ENCODE measurements at places on chromosomes 16 and 17. TPM values are rescaled to one million over a fixed set of nuclear protein-coding genes. Genes with fewer than 3 reads are reported as not detected.
A peak's percentile ranks its signal among the peaks of the same experiment; 100 is the strongest.

DNA sequence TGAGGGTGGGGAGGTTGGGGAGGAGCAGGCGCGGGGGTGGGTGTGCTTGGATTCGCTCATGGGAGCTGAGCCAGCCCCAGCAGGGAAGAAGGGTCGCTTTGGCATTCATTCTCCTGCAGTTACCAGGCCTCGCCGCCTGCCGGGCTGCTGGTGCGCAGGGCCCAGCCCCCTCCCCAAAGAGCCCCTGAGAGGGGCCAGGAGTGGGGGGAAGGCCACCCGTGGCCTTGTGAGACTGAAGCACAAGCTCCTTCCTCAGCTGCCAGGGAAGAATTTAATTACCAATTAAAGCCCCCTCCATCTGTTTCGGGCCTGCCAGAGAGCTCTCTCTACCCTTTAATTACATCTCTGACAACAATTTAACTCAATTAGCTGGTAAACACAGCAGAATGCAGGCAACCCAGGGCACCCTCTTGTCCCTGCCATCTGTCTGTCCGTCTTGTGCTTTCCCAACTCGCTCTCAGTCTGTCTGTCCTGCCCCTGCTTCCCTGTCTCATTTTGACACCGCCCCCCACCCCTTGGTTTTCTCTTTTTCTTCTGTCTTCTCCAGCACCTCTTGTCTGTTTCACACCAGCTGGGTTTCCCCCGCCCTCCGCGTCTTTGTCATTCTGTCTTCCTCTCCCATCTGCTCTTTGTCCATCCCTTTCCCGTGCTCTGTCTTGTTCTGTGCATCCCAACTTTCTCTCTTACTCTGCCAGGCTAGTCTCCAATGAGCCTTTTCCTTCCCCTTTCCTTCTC lies 32.7 kb downstream of the CDK5RAP3 start:
- no peak for DNase-seq

DNA sequence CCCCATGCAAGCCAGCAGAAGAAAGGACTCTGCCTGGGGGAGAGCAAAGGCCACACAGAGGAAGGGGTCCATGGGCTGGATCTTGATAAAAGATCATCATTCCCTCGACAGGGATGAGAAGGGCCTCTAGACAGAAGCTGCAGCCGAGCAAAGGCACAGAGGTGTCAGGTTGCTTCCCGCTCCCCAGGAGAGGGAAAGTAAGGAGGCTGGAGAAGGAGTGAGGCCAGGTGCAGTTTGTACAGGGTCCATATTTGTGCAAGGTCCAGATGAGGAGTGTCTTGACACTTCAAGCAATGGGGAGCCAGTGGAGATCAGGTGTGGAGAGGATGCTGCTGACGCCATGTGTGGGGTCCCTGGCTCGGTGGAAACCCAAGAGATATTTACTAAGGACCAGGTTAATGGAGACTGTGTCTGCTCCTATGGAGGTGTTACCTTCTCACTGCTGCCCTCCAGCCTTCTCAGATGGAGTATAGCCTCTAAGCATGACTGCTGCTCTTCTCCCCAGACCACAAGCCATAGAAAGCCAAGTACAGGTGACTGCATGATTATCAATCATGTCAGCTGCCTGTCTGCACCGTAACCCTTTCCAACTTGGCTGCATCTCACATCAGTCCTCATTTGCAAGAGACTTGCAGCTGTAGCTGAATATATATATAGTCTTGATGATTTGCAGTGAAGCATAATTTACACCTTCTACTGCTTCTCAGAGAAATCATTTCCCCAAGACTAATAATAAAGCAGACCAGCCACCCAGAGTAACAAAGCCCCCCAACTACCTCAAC lies 21.1 kb downstream of the GAS7 start:
- no peak for DNase-seq

DNA sequence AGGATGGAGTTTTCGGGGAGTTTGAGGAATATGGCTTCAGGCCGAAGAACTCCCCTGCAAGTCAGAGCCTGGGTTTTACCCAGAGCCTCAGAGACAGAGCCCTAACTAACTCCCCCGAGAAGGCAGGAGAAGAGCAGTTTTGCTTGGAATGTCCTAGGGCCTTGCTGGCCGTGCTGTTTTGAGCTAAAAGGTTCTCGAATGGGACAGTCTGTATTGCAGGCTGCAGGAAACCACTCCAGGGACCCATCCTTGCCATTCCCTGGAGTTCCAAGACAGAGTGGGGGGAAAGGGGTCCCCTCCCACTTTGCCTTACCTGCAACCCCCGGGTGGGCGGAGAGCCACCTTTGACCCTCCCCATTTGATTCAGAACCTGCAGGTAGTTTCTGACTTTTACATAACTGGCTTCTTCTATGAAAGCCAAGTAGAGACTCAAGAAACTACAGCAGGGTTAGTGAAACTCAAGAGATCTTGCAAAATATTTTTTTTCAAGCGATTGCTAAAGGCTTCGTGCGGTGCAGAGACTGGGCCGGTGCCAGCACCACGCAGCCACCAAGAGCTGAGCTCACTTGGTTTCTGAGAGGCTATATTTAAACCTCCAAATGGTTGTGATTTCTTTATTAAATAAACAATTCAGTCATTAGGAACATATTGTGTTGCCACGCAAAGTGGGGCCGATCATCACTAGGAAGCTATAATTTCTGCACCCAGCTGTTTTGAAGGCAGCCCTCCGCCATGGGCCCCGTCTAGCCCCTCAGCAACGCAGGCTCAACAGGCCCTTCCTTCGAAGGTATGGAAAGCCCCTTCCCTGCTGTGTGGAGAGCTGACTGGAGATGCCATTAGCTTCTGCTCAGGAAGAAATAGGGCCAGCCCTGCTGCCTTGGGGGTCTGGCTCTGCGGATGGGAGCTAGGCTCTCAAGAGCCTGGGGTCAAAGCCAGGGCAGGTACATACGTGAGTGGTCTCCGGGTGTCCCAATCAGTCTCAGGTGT lies 223.0 kb downstream of the NTN1 start:
- peak; percentile 88 for DNase-seq

DNA sequence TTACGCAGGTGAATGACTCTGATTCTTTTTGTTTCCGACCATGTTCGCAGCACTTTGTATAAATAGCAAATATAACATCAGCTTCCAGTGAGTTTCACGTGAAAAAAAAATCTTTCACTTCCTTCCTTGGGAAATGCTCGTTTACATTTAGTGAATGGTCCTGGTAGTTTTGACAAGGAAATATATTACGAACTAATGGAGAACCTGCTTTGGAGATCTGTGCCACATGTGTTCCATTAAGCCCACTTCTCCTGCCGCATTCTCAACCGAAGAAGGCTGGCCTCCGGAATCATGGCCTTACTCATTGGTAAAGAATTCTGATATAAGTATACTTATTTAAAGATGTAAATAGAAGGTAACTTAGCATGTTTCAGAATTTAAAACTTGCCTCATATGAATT lies 3.6 kb downstream of the CRAMP1 start:
- DNase-seq = peak; percentile 57

GRCh38 chr16:46658925-46659324 lies 30.1 kb downstream of the VPS35 start:
- DNase-seq = no peak

- peak; percentile 12 for DNase-seq
These were observed 14.6 kb downstream of the CALB2 start for GRCh38 chr16:71373073-71373472.

DNA sequence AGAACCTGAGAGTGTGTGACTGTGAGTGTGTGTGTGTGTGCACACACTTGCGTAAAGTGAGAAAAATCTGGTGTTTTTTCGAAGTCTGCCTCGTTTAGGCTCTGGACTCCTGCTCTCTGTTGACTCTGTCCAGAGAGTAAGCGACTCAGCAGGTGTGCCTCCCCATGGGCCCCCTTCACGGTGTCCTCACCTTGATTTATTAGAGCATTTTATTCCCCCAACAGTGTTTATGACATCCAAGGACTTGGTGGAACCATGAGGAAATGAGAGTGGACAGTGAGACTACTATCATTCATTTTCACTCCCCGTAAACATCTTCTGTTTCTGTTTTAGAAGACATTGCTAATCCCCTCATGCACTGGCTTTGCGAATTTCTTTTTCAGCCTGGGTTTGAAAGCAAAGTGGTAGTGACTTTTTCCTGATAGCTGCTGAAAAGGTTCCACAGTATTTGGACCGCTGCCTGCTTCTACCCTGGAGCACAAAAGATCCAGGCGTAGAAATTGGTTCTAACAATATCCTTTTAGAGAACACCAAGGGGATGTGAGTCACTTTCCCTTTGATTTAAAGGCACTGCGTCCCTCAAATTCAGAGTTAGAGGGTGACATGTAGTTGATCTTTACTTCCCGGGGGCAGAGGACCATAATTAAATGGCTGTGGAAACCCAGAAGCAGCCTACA lies 218.2 kb downstream of the WWOX start:
- DNase-seq = no peak

GRCh38 chr16:24228514-24228913 lies 27.6 kb upstream of the CACNG3 start:
- DNase-seq = no peak

DNA sequence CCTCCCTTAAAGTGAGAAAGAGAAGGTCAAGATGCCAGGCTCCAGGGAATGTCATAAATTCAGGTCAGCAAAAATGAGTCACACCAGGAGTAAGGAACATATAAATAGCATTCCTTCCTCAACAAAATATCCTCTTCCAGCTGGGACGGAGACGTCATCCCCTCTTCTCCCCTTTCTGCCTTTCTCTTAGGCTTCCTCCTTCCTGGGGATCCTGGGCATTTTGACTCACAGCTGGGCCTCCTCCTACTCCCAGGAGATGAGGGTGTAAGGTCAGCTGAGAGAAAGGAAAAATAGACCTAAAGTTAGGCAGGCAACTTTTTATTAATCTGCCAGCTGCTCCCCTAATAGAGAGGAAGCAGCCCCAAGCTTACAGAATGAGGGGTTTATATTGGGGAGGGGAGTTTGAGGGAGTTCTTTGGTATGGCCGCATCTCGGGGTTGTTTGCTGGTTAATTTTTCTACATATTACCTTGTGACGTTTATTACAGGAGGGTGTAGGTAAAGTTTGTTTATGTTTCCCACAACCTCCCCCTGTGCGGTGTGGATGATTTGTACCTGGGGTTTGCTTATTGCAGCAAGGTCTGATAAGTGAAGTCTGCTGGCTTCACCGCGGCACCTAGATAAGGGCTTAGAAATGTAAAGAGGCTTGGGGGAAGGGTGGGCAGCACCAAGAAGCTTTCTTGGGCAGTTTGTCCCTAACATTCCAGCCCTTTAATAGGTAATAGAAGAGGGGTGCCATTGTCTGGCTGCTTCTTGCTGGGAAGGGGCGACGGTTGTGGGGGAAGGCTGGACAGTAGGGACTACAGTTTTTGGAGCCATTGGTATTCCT lies 7.1 kb upstream of the ZNF747 start:
- DNase-seq = peak; percentile 82

DNA sequence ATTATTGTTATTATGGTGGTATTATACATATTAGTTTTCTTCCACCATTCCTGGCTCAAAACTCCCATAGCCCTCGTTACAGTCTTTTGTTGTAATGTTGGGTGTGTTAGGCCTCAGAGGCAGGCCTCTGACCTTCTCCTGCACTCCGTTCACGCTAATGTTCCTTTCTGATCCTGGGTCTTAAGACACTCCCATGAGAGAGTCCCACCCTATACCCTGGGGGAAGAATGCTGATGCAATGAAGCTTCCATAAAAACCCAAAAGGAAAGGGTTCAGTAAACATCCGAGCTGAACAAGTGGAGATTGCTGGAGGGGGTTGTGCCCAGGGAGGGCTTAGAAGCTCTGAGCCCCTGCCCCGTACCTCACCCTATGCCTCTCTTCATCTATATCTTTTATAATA lies 141.3 kb upstream of the NETO2 start:
- DNase-seq = no peak

GRCh38 chr16:4096509-4096908 lies 19.7 kb downstream of the ADCY9 start:
- DNase-seq = no peak

GRCh38 chr17:68302066-68302564 lies 10.8 kb downstream of the ARSG start:
- DNase-seq = peak; percentile 42

DNA sequence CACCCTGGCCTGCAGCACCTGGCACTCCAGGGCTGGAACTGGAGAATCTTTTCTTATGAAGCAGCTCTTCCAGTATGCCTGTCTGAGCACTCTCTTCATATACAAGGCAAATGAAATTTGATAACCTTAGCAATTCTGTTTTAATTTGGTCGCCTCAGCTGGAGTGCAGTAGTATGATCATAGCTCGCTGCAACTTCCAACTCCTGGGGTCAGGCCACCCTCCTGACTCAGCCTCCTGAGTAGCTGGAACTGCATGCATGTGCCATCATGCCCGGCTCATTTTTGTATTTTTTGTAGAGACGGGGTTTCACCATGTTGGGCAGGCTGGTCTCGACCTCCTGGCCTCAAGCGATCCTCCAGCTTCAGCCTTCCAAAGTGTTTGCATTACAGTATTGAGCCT lies 140.8 kb upstream of the CHMP6 start:
- peak; percentile 74 for DNase-seq

The KRTAP16-1 gene
- not detected for polyA plus RNA-seq

The MFSD11 gene
- polyA plus RNA-seq = 9.8 TPM

The CCL8 gene
- polyA plus RNA-seq = not detected

The SDK2 gene
- 0.03 TPM for polyA plus RNA-seq

The CHST4 gene
- 0.04 TPM for polyA plus RNA-seq

Data from IMR-90 (cell line).